ENCODE measurements at places on chromosomes 5 and 9.

GRCh38 chr5:50814556-50814955, 148.1 kb downstream of the PARP8 start:
- no peak for DNase-seq

DNA sequence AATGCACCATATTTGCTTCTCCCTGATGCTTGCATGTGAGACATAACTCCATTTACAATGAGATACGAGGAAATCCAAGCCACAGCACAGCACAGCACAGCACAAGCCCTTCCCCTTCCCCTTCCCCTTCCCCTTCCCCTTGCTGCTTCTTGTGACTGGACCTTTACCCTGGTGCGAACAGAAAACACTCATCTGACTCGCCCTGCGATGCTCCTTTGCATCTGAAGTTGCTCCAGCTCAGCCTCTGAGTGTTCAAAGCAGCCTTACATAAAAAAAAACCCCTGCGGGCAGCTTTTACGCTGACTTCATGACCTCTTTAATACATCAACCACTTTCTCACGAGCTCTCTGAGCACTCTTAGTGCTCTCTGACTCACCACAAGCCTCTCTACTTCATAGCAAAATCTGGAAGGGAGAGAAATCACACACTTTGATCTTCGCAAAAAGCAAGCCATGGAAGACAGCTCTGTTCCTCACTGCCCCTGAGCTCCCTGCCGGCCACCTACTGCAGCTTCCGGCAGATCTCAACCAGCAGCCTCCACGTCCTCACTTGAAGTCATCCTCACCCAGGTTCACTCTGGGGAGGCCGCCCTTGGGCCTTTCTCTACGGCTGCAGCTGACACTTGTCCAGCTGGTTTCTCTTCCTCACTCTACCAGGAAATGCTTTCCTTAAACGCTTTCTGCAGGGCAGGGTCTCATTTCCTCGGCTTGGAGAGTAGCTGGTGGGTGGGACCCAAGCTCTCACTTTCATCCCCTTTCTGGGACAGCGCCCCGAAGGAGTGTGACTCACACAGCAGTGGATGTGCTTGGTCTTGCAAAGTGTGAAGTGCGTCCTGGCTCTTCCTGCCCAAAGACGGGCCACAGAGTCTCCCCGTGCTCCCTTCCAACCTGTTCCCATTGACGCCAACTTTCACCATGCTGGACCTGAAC, 5.3 kb downstream of the SLC34A1 start:
- DNase-seq = no peak

DNA sequence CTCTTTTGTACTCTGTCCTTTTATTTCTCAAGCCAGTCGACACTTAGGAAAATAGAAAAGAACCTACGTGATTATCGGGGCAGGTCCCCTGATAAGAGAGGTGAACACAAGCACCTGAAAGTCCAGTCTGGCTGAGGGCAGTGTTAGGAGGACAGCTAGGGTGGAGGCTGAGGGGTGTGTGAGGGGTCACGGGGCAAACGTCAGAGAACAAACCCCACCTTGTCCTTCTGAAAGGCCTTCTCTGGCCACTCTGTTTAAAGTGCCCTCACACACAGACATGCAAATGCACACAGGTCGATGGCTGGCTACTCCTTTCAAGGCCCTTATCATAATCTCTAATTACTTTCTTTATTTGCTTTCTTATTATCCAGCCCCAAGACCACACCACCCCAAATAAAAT, 108.8 kb downstream of the ESM1 start:
- no peak for DNase-seq

GRCh38 chr5:143200781-143201398, 202.6 kb downstream of the NR3C1 start:
- DNase-seq = no peak

DNA sequence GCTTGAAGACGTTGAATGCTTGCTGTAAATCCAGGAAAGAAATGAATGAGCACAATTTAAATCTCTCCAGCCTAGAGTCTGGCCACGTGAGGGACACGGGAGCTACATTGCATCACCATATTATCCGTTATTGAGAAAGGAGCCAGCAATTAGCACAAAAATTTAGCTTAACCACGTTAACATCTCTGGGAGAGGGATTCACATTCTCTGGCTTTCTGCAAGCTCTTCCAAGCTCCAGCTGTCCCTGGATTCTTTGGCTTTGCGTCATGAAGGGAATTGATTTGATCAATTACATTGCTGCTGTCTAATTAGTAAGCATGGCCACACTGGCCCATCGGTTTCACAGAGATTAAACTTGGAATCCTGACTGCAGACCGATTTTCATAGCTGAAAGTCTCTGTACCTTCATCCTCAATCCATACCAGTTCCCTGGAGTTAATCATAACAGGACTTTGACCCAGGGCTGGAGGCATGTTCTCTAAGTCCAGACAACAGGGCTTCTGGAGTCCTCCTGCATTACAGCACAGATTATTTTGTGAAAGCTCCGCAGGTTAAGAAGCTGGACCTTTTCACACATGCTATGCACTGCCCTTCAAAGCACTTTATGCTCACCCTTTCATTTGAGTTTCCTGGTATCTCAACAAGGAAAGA, 31.6 kb downstream of the ADRA1B start:
- DNase-seq = no peak

DNA sequence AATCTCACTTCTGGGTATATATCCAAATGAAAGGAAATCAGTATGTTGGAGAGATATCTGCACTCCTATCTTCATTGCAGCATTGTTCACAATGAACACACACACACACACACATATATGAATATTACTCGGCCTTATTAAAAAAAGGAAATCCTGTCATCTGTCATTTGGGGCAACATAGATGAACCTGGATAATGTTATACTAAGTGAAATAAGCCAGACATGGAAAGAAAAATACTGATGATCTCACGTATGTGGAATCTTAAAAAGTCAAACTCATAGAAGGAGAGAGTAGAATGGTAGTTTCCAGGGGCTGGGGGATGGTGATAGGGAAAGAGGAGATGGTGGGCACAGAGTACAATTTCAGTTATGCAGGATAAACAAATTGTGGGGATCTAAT, 100.3 kb downstream of the EMB start:
- DNase-seq = no peak

GRCh38 chr9:114588651-114589526, 1.3 kb downstream of the ATP6V1G1 start:
- no peak for DNase-seq

GRCh38 chr5:37717613-37718431, 122.0 kb downstream of the GDNF start:
- peak; percentile 88 for DNase-seq

GRCh38 chr9:94156348-94157049, 72.2 kb downstream of the PTPDC1 start:
- DNase-seq = no peak

DNA sequence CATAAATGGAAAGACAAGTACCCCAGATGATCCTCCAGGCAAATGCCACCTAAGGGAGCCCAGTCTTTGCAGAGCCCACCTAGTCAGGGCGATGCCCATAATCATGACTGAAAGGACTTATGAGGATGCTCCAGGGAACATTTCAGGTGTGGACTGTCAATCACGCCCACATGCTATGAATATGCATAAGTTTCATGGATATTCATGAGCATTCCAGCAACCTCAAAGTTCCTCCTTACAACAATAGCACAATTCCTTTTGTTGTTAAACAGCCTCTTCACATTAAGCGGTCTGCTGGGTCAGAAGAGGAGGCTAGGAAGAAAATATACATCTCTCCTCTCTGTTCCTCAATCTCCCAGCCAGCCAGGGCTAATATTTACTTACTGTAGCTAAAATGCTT, 161.6 kb downstream of the C5orf15 start:
- no peak for DNase-seq

DNA sequence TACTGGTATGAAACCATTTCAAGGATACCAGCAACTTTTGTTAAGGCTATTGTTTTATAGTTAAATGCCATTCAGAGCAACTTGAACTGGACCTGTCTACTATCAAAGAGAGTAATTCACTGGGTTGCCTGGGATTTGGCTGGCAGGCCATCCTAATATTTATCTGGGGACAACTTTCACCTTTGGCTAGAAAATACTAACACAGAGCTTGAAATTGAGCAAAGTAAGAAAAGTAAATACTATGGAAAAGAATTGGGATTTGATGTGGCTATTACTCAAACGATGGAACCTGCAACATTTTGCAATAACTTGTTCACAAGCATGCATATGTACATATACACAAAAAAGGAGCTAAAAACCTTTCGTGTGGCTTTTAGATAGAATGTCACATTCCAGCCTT, 191.3 kb downstream of the DENND1A start:
- DNase-seq = no peak

GRCh38 chr5:64612344-64612961, 77.8 kb upstream of the SHISAL2B start:
- peak; percentile 23 for DNase-seq

GRCh38 chr5:133861161-133861737, 107.2 kb downstream of the C5orf15 start:
- no peak for DNase-seq

GRCh38 chr9:131235480-131235851, 40.8 kb downstream of the FAM78A start:
- DNase-seq = no peak

GRCh38 chr9:16729651-16730050, 140.8 kb downstream of the BNC2 start:
- DNase-seq = peak; percentile 57

- no peak for DNase-seq
Measured at GRCh38 chr9:115098226-115098965, 19.6 kb downstream of the TNC start.

DNA sequence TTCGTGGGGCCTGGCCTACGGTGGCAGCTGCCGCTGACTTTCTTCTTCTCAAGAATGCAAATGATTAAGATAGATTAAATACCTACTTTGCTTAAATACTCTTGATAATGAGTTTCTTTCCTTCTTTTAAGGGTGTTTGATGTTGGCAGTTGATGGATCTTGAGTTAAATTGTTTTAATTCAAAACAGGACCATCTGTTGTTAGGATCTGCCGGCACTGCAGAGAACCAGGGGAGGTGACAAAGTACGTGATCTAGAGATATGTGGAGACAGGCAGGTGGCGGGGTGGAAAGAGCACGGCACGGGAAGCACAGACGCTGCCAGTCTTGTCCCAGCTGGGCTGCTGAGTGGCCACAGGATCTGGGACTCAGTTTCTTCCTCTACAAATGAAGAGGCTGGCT, 37.9 kb downstream of the MED27 start:
- peak; percentile 89 for DNase-seq

DNA sequence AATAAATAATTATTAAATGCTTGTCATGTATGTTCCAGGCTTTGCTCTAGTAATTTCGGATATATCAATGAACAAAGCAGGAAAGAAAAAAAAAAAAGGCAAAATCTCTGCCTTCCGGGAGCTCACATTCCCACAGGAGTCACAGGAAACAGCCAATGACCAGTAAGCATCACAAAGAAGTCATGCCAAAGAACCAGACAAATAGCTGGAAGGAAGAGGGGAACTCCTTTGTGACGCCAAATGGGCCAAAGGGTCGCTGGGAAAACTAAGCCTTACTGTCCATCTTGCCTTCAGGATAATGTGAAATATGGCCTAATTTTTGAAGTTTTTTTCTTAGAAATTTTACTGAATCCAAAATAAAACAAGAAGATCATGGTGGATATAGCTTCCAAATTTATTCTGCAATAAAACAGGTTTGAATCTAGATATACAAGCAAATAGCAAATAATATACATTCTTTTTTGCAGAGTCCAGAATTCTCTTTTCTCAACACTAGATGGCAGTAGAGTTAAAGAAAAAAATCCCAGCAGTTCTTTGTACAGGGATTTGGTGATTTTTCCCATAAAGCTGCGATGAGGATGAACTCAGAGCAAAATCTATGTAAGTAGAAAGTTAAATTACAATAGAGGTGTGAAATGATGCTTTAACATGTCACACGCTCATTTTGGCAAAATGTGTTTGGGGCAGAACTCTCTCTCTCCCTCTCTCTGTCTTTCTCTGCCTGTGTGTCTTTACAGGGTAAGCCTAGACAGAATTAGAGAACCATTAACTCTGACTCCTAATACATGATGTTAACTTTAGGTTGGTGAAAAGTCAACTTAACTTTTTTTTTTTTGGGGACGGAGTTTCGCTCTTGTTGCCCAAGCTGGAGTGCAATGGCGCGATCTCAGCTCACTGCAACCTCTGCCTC, 60.0 kb upstream of the TUT7 start:
- DNase-seq = peak; percentile 1

- DNase-seq = peak; percentile 13
Measured at GRCh38 chr9:131423171-131423581, 29.3 kb downstream of the PRRC2B start.

- no peak for DNase-seq
Measured at GRCh38 chr5:14768508-14769365, 102.8 kb downstream of the ANKH start.

DNA sequence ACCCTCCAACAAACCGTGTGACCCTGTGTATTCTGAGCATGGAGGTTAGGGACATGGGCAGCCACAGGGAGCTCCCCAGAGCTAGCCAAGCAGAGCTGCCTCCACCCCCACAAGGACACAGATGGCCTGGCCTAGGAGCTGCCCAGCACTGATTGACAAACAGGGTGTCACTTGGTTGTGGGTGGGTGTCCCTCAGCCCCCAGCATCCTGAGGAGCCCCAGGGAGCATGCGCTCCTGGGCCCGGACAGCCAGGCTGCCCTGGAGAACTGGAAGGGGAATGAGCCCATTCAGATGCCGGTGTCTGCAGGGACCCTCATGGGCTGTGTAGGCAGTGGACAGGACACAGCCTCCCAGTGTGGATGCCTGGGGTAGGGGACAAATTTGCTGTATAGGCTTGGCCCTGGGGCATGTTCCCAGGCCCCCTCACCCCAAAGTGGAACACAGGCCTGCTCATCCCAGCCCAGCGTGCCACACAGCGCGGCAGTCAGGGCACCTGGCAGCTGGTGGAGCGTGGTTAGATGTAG, 124.8 kb upstream of the LMX1B start:
- no peak for DNase-seq

DNA sequence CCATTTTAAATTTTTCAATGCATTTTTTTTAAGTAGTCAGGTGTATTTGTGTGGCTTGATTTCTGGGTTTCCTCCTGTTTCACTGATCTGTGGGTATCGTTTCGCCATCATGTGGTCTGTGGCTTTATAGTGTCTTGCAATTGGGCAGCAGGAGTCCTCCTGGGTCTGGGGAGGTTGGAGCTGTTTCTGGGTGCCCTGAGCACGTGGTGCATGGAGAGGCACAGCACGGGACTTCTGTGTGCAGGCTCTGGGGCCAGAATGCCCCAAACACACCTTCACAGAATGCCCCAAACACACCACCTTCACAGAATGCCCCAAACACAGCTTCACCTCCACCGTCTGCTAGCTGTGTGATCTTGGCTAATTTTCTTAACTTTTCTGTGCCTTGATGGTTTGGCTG, 82.6 kb upstream of the COL5A1 start:
- no peak for DNase-seq

DNA sequence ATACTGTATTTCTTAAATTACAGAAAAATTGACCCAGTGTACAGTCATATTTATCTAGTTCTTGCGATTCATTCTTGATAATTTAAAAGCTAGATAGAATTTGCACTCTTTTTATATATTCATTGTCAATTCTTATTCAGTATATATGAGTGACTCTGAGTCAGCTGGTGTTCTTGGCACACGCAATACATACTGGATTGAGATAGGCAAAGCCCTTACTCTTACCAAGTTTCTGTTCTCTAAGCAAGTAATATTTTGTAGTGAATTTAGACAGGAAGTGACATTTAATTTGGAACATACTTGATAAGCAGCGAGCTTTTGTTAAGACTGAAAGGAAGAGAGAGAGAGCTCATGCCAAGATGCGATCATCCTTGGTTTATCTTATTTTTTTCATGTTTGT, 57.7 kb downstream of the GPBP1 start:
- DNase-seq = no peak

All from NCI-H526 treated with DMSO at 0.1 percent for 48 hours (cell line).